ENCODE measurements at places on chromosomes 1 and 21.
A peak's percentile ranks its signal among the peaks of the same experiment; 100 is the strongest.

- DNase-seq = no peak
Measured at GRCh38 chr1:232890340-232890943, 60.0 kb upstream of the NTPCR start.

DNA sequence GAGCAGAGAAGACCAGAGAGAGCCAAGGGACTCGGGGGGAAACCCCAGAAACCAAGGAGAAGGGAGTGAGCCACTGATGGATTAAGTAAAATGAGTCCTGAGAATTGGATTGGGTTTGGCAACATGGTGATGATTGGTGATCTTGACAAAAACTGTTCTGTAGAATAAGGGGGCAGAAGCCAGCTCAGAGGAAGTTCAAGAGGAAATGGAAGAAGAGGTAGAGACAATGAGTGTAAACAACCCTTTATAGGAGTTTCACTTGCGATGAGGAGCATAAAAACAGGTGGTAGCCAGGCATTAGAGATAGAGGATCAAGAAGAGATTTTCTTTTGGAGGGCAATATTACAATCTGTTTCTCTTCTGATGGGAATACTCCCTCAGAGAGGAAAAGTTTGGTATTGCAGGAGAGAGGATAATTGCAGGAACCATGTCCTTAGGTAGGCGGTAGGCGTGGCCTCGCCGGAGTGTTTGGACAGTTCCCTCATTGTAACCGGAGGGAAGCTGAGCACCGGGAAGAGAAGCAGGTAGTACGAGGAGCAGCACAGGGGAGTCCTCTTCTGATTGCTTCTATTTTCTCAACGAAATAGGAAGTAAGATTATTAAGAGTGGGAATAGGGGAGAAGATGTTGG lies 68.4 kb upstream of the TENT5C start:
- DNase-seq = peak; percentile 23

DNA sequence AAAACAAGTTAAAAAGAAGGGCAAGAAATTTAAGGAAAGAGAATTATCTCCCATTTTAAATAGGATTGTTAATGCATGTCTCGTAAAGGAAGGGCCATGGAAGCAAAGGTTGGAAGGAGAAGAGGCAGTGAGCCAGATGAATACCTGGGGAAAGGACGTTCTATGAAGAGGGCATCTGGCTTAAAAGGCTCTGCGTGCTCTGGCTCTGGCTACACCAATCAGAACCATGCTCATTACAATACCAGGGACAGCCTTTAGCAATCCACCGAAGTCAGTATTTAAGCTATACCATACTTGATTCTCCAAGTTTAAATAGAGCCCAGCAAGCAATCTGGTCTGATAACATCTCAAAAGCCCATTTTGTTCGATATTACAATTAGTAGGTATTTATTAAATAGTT lies 58.5 kb upstream of the C1orf87 start:
- no peak for DNase-seq

GRCh38 chr1:36327421-36328087 lies 4.1 kb upstream of the EVA1B start:
- DNase-seq = no peak

DNA sequence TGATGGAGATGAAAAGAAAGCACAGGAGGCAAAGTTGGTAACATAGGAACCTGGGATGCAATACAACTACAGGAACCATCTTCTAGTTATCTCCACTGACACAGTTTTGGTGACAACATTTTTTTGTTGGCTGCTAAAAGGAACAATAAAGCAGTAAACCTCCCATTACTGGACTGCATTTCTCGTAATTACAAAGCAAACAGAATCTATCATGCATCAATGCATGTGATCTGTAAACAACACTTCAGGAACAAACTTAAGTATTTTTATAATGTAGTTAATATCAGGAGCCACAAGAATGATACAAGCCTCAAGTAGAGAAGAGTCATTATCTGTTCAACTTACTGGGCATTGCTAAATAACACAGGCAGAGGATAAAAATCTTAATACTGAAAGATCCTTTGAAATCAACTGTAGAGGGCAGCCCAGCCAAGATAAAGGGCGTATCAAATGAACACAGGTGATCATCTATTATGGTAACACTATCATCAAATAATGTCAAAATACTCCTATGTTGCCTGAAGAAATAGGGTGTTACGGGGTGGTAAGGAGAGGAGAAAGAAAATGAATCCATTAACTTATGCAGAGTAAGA lies 193.3 kb downstream of the EIF4G3 start:
- no peak for DNase-seq

- DNase-seq = no peak
Measured at GRCh38 chr21:16509476-16509875, 779.7 kb downstream of the USP25 start.

GRCh38 chr1:26160527-26161414 lies 1.9 kb downstream of the FAM110D start:
- DNase-seq = no peak

- DNase-seq = no peak
Measured at GRCh38 chr1:221786647-221787046, 44.8 kb upstream of the DUSP10 start.

- peak; percentile 53 for DNase-seq
Measured at GRCh38 chr21:42513151-42513984, at the start of gene SLC37A1. TSS of gene SLC37A1 (plus strand) at chr21:42513852. CDS start at chr21:42518455, 4,603 bp downstream.

DNA sequence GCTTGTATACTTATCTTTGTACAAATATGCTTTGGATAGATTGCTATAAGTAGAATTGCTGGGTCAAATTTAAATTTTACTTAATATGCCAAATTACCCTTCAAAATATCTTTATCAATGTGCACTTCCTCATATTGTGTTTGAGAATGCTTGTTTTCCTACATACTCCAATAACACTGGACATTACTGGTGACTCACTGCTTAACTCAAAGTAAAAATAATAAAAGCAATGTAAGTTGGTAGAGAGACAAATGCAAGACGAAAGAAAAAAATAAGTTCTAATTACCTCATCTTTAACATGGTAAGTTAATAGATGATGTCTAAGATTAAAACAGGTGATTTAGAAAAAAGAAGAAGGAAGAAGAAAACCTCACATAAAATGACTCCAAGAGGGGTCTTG lies 7.9 kb upstream of the SH3GLB1 start:
- DNase-seq = no peak

DNA sequence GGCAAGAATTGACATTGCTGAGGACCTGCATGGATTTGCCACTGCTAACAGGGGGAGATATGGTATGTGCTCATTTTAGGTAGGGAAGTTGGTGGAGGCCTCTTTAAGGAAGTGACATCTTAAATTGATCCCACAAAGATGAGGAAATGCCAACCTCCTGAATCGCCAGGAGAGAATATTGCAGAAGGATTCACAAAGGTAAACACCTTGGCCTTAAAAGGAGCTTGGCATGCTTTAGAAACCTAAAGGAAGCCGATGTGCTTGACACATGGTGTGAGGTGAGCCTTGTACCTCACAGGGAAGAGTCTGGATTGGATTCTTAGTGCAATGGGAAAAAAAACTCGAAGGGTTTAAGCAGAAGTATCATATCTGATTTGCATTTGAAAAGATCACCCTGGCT lies 470.5 kb upstream of the DAB1 start:
- DNase-seq = no peak

DNA sequence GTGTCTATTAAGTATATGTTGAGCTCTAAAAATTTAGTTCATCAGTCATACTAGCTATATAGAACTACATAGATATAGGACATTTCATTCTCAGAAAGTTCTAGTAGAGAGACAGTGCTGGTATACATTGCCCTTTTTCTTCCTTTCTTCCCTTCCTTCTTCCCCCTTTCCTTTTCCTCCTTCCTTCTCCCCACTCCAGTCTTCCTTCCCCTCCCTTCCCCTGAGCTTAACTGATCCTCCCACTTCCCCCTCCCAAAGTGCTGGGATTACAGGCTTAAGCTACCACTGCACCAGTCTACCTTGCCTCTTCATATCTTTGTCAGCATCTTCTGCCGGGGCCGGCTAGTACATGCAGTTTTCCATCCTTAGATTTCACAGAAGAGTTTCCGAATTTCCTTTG lies 12.1 kb downstream of the THRAP3 start:
- no peak for DNase-seq

Data from RPMI8226 (cell line).